Stimulated activated CD8-positive, alpha-beta memory T cell treated with anti-CD3 and anti-CD28 coated beads, Interleukin-4, amount 100 ng/mL, for 4 hours (primary cell): ENCODE measurements at places on chromosomes 12 and 14.

DNA sequence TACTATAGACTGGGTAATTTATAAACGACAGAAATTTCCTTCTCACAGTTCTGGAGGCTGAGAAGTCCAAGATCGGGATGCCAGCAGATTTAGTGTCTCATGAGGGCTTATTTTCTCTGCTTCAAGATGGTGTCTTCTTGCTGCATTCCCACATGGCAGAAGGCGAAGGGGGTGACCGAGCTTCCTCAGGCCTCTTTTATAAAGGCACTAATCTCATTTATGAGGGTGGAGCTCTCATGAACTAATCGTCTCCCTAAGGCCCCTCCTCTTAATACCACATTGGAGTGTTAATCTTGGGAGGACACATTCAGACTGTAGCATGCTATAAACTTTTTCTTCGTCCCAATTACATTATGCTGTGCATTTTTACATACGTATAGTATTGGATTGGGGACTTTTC lies 200.4 kb upstream of the ARHGAP5 start:
- DNase-seq = no peak

GRCh38 chr14:44170101-44170500 lies 337.0 kb downstream of the FSCB start:
- DNase-seq = no peak

DNA sequence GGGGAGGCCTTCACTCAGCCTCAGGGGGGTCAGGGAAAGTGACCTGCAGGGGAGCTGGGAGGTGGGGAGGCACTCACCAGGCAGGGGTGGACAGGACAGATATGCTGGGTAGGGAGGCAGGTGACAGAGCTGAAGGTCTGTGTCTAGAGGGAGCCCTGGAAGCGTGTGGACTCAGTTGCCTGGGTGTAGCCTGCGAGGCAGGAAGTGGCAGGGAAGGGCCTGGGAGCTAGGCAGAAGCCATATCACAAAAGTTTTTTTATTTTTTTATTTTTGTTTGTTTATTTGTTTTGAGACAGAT lies 39.3 kb downstream of the ARL6IP4 start:
- DNase-seq = no peak

- DNase-seq = no peak
Measured at GRCh38 chr14:89578156-89578555, 161.1 kb upstream of the FOXN3 start.

- no peak for DNase-seq
Measured at GRCh38 chr14:23694949-23695663, 58.9 kb downstream of the DHRS2 start.

DNA sequence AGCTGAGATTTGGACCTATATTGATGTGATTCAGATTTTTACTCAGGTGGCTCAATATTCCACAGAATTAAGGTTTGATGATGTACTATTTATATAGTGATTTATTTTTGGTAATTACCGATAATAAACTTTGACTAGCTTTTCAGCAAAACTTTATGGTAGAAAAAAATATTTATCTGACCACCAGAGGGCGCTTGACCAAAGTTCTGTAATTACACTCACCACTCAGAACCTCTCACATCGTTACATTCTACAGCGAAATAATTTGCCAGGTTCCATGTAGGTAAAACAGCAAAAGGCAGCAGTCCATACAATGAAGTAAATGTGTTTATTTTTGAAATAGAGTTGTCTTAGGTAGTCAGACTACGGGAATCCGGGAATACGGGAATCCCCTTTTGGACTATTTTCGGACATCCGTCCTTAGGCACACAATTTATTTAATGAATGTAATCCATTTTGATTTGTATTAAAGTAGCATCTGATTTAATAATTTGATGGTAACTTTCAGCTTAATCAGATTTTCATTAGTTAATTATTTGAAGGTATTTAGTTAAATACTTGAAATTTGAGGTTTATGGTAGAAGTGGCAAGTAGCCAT lies 143.0 kb upstream of the DDHD1 start:
- DNase-seq = no peak

- no peak for DNase-seq
Measured at GRCh38 chr14:67199016-67199415, 9.8 kb downstream of the GARIN2 start.

DNA sequence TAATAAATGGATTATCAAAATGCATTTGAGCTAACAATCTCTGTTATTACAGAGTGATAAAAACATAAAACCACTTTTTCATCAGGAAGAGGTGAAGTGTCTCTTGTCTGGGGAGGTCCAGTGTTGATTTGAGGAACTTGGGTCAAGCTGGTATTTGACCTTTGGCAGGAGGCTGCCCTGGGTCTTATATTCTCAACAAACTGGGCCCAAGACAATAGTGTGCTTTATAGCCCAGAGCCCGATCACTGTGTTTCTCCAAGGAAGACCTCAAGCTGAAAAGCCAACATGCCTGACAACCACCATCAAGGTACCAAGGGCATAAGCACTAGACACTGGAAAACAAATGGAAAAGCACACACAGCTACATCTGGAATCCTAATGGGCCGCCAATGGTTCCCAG lies 137.0 kb downstream of the SLC25A21 start:
- no peak for DNase-seq

GRCh38 chr12:54370171-54370730 lies 6.0 kb upstream of the GPR84 start:
- no peak for DNase-seq

GRCh38 chr12:90355711-90356355 lies 599.1 kb downstream of the CCER1 start:
- DNase-seq = no peak

- no peak for DNase-seq
Measured at GRCh38 chr12:1533602-1534304, 60.6 kb downstream of the FBXL14 start.

DNA sequence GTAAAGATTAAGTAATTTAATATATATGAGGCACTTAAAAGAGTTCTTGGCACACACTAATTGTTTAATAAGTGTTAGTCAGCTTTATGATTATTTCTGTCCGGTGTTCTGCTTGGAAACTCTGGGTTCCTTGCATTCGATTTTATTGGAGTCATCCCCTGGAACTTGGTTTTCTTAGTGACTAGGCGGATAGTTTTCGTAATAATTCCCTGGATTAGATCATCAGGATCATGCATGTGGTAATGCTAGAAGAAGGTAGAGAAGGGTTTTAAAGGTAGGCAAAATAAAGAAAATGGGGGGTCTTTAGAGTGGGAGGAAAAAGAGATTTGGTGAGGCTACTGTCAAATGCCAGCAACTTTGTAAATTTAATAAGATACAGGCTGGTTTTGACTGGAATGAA lies 88.4 kb downstream of the MYF5 start:
- no peak for DNase-seq

- DNase-seq = no peak
Measured at GRCh38 chr14:31746326-31746725, 185.1 kb downstream of the NUBPL start.

GRCh38 chr12:98939350-98939749 lies 294.3 kb downstream of the APAF1 start:
- no peak for DNase-seq

DNA sequence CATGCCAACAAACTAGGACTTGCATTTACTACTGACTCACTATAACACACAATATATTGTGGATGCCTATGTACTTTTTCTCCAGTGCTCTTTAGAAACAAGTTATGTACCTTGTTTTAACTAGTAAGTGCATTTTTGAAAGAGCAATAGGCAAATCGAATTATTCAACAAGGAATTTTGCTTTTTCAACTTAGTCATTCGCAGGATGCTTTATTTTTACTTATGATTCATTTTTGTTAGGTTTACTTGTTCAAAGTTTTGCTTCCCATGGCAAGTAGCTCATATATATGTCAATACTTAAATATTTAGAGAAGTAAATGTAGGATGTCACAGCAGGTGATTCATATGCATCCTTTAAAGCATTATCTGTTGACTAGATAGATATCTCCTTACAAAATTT lies 149.8 kb downstream of the PELI2 start:
- DNase-seq = no peak

DNA sequence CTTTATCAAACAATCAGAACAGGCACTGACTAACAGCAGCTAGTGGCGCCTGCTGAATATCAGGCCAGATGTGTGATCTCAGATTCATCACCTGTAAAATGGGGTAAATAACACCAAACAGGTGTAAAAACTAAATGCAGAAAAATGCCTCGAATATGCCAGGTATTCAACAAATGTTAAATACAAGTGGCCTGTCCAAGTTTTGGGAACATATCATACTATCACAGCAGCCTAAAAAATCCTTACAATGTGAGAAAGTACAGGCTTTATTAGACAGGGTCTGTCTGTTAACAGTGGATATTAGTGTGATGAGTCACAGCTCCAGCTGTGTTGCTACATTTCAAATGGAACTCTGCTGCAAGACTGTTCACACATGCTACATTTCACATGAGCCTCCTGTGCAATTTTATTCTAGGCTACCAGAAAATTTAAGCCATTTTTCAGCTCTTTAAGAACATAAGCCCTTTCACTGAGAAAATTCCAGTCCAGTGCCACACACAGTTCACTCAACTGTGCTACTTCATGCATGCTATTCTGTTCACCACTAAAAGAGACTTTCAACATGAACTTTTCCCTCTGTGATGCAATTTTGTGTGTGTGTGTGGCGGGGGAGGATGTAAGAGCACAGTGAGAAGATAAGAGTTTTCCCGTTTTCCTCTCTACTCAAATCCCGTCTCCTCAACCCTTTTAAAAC lies 56.7 kb downstream of the MSRB3 start:
- DNase-seq = no peak

- no peak for DNase-seq
Measured at GRCh38 chr14:75373616-75374015, 54.2 kb upstream of the JDP2 start.

GRCh38 chr12:74725154-74725553 lies 187.5 kb downstream of the ATXN7L3B start:
- no peak for DNase-seq

DNA sequence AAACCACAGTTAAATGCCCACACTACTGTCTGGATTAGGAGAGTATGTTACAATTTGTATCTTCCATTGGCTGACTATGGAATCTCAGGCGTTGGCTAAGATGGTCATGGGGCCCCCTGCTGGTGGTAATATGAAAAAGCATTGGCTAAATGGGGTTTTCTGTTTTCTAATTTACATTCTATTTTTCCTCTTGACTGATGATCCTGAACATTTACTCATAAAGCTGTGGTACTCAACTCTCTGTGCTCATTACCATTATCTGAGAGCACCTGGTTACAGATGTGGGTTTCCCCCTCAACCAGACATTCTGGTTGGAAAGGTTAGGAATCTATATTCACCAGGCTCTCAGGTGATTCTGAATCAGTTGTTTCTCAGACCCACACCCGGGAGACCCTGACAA lies 64.8 kb downstream of the WSCD2 start:
- DNase-seq = no peak

DNA sequence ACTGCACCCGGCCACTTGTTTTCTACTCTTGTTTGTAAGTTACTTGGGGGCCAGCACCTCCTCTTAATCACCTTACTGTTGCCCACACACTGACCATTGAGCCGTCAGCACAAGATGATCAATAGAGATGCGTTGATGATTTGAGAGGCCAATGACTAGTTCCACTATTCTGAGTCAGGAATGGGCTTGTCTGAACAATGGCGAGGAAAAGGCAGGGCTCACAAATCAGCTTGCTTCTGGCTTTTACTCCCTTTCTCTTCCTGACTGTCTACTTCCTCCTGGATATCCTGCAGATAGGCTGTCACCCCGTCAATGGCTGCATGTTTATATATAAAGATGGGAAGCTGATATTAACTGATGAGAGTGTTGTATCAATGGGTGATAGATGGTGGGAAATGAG lies 29.1 kb upstream of the HDAC7 start:
- DNase-seq = no peak

GRCh38 chr14:91723501-91723900 lies 8.4 kb downstream of the CATSPERB start:
- DNase-seq = no peak
